ENCODE measurements at places on chromosomes 3 and 15.
A peak's percentile ranks its signal among the peaks of the same experiment; 100 is the strongest.

DNA sequence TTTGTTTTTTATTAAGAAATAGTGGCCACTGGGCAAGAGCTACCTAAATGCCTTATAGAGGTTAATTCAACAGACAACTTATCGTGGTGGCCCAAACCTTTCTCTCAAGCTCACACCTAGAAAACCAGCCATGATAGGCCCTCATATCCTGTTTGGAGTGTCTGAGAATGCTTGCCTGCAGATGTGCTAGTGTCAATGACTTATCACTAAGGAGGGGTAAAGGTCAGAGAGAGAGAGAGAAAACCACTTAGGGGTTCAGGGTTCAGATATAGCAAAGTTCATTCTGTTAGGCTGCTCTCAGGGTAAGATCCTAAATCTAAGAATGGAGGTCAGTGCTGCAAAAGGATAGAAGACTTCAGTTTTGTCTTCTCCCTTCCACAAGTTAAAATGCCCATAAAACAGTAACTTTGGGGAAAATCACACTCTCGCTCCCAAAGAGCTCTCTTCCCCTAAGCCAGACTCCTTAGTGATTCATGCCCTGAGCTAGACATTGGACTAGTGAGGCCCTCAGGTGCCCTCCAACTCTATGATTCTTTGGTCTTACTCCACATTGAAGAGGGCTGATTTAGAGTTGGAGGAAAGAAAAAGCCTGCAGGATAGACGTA is 30.3 kb upstream of the B3GNT5 start:
- DNase-seq: no peak

DNA sequence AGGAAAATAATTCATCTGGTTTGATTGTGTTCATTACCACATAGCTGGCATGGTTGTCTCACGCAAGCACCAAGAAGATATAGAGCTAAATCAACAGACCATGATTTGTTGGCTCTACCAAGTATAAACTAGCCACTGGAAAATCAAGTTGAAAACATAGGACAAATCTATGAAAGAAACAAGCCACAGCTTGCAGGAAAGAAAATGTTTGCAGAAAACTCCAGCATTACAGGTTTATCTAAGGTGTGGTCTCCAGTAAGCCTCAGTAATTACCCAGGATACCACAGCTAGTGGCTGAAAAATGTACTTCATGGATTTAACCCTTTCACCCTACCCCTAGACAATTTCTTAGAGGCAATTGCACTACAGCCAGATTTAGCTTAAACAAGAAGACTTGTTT is 340.6 kb downstream of the SOX2 start:
- no peak for DNase-seq

- no peak for DNase-seq
Observed at GRCh38 chr3:28739647-28740046, 391.0 kb upstream of the AZI2 start.

GRCh38 chr3:89049119-89049518 is 58.3 kb upstream of the EPHA3 start:
- DNase-seq: peak; percentile 44

DNA sequence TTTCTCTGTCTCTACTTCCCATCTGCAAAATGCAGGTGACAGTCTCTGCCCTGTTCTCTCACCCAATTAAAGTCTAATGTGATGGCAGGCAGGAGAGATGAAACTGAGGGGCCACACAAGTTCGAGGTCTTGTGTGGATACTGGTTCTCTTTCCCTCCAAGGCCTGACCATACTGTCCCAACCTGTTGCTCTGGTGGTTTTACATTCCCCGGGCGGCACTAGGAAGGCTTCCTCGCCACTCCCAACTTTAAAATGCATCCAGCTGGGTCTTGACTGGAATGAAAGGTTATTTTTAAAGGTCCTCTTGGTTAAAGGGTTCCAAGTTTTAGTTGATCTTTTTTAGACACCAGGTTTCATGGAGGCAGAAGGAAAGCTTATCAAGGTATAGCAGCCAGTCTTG is 37.2 kb downstream of the WHAMM start:
- DNase-seq: no peak

- no peak for DNase-seq
Observed at GRCh38 chr3:179304605-179305004, 18.2 kb upstream of the ZNF639 start.

- no peak for DNase-seq
Observed at GRCh38 chr3:152293347-152294006, 24.7 kb downstream of the MBNL1 start.
